ENCODE measurements at places on chromosomes 4 and X.

- H3K4me1 ChIP-seq = peaks cover 10% of the 10 kb centered on the region
- no peak overlapping the region for H3K4me3 ChIP-seq
- no peak for DNase-seq
- H3K27ac ChIP-seq = no peak overlapping the region
- H3K36me3 ChIP-seq = no peaks in the 10 kb centered on the region
Measured at GRCh38 chr4:106690487-106690886, 321.9 kb upstream of the GIMD1 start.

DNA sequence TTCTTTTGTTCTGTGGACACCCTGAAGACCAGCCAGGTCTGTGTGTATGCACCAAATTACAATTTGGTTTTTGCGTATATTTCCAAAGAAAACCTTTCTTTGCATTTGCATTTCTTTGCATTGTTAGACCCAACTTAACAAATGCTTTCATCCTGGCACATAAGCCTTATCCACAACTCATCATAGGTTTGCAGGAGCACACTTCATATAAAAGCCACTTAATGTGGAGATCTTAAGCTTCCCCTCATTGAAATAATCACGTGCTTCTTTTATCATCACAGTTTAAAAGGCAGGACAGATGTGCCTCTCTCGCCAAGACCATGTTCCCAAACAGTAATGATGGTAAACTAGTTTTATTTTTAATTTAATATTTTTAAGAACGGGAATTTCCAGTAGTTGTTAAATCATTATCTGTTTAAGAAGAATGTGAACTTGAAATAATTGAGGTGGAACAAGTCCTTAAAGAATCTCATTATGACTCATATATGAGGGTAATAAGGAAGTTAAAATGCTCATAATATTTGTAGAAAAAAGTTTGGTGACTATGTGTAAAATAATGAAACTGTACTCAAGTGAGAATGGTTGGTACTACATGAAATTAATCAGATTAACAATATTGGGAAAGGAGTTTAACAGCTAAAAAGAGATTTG, 65.5 kb downstream of the GLRA3 start:
- H3K27me3 ChIP-seq = no peaks in the 10 kb centered on the region
- H3K27ac ChIP-seq = no peak overlapping the region
- no peak for DNase-seq
- H3K4me1 ChIP-seq = no peaks in the 10 kb centered on the region
- H3K36me3 ChIP-seq = no peaks in the 10 kb centered on the region
- no peak overlapping the region for H3K4me3 ChIP-seq

- H3K36me3 ChIP-seq = no peaks in the 10 kb centered on the region
- no peak overlapping the region for H3K4me3 ChIP-seq
- peaks cover 26% of the 10 kb centered on the region for H3K27me3 ChIP-seq
- no peak overlapping the region for H3K27ac ChIP-seq
- no peaks in the 10 kb centered on the region for H3K4me1 ChIP-seq
Measured at GRCh38 chr4:76453232-76453631, 18.2 kb downstream of the SHROOM3 start.

DNA sequence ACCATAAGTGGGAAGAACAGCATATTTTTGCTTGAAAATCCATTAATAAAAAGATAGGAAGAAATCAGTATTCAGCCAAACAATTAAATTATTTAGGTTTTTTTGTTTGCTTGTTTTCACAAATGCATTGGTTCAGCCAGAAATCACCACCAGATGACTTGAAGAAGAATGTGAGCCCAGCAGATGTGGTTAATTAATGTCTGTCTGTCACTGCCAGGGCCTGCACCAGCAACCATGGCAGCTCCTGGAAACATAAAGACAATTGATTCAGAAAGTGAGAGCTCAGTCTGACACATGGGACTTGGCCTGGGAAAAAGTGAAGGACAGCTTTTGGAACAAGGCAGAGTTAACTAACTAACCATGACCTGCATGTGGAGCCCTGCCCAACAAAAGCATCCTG, 74.0 kb downstream of the MAOB start:
- H3K27ac ChIP-seq = no peak overlapping the region

- no peak overlapping the region for H3K4me3 ChIP-seq
- no peaks in the 10 kb centered on the region for H3K36me3 ChIP-seq
- H3K4me1 ChIP-seq = peaks cover 9% of the 10 kb centered on the region
- H3K27ac ChIP-seq = no peak overlapping the region
- peaks cover 4% of the 10 kb centered on the region for H3K27me3 ChIP-seq
Measured at GRCh38 chr4:146105464-146105863, 70.1 kb upstream of the LSM6 start.

DNA sequence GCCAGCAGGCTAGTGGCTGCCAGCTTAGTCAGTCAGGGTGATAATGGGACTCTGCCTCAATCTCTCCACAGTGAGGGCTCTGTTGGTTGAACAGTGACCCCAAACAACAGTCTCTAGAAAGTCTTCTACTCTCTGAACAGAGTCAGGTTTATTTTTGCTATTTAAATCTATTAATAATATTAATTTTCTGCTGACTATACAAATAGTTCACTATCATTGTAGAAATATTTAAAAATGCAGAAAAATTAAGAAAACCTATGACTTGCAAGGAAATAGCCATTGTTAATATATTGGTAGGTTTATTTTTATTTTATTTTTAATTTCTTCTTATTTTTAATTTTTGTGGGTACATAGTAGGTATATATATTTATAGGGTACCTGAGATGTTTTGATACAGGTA, 67.9 kb upstream of the AADAT start:
- no peak overlapping the region for H3K4me3 ChIP-seq
- DNase-seq = no peak
- H3K27ac ChIP-seq = no peak overlapping the region
- no peaks in the 10 kb centered on the region for H3K36me3 ChIP-seq
- no peaks in the 10 kb centered on the region for H3K27me3 ChIP-seq

- H3K4me3 ChIP-seq = no peak overlapping the region
- H3K27ac ChIP-seq = no peak overlapping the region
- H3K27me3 ChIP-seq = no peaks in the 10 kb centered on the region
- no peaks in the 10 kb centered on the region for H3K4me1 ChIP-seq
Measured at GRCh38 chr4:136768925-136769275, 763.4 kb downstream of the PCDH18 start.

GRCh38 chr4:75834095-75834771, 68.0 kb downstream of the PPEF2 start:
- no peaks in the 10 kb centered on the region for H3K36me3 ChIP-seq
- H3K4me3 ChIP-seq = no peak overlapping the region
- no peak overlapping the region for H3K27ac ChIP-seq
- peaks cover 2% of the 10 kb centered on the region for H3K4me1 ChIP-seq

DNA sequence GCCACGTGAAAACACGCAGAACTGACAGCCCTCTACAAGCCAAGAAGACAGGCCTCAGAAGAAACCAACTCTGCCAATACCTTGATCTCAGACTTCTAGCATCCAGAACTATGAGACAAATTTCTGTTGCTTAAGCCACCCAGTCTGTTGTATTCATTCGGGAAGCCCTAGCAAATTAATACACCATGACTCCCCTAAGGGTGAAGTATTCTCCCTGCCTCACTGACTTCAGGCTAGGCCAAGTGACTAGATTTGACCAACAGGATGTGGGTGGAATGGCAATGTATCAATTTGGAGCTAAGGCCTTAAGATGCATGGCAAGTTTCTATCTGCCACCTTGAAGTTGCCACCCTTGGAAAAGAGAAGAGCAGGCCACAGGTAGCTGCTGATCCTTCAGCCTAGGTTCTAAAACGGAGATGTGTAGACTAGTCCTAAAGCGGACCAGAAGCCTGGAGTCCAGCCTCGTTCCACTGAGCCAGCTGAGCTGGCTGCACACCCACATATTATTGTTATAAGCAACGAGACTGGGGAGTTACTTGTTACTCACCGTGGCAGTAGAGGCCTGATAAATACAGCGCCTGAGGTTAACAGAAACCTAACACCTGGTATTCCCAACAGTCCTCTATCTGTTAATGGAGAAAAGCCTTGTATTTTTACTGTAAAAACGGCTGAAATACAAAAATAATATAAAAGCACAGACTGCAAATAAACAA, 16.4 kb downstream of the SCARB2 start:
- no peaks in the 10 kb centered on the region for H3K27me3 ChIP-seq
- no peak overlapping the region for H3K4me3 ChIP-seq
- peaks cover 34% of the 10 kb centered on the region for H3K4me1 ChIP-seq
- H3K36me3 ChIP-seq = peaks cover 26% of the 10 kb centered on the region
- H3K27ac ChIP-seq = no peak overlapping the region

GRCh38 chrX:44828008-44828605, 15.7 kb upstream of the DUSP21 start:
- DNase-seq = no peak
- H3K4me3 ChIP-seq = no peak overlapping the region
- H3K27ac ChIP-seq = no peak overlapping the region
- no peaks in the 10 kb centered on the region for H3K36me3 ChIP-seq

DNA sequence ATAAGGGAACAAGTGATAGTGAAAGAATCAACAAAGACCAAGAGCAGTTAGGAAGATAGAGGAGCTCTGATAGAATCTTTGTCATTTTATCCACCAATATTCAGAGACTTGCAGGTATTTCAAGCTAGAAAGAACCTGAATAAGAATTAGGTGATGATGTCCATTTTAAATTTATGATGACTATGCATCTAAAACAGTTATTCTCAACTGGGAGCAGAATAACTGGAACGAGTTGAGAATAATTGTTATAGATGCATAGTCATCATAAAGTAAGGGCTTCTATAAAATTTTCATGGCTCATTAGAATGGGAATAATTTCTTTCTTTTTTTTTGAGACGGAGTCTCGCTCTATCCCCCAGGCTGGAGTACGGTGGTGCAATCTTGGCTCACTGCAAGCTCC, 5.8 kb downstream of the OCIAD1 start:
- H3K4me3 ChIP-seq = no peak overlapping the region
- H3K36me3 ChIP-seq = peaks cover 56% of the 10 kb centered on the region
- no peak for DNase-seq
- no peaks in the 10 kb centered on the region for H3K27me3 ChIP-seq
- H3K4me1 ChIP-seq = peaks cover 18% of the 10 kb centered on the region
- H3K27ac ChIP-seq = no peak overlapping the region
